ENCODE measurements at places on chromosomes 16 and 17.
A peak's percentile ranks its signal among the peaks of the same experiment; 100 is the strongest.

DNA sequence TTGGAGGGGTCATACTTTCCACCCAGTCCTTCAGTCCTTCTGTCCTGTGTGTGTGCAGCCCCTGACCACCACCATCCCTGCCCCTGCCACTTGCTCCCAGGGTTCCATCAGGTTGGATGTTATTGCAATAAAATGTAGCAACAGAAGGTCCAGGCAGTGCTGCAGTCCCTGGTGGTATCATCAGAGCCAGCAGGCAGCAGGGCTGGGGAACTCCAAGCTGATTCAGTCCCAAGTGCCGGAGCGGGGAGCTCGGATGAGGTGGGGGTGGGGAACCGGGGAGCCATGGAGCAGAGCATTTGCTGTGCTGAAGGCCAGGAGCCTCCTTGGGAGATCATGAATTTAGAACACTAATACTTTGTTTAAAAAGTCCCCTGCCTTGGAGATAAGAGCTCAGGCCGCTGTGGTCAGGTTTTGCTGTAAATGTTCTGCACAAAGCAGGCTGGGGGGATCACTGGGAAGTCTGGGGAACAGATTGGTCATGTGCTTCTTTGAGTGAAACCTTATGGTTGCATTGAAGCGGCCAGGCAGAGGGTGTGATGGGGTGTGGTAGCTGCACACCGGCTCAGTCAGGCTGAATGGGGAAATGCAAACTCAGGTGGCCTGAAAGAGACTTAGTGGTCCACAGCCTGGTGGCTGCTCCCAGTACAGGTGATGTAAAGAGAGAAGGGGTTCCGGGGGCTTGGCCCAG, 225.9 kb downstream of the SEC14L1 start:
- DNase-seq: no peak

GRCh38 chr17:11170881-11171280, 70.1 kb upstream of the SHISA6 start:
- DNase-seq: no peak

DNA sequence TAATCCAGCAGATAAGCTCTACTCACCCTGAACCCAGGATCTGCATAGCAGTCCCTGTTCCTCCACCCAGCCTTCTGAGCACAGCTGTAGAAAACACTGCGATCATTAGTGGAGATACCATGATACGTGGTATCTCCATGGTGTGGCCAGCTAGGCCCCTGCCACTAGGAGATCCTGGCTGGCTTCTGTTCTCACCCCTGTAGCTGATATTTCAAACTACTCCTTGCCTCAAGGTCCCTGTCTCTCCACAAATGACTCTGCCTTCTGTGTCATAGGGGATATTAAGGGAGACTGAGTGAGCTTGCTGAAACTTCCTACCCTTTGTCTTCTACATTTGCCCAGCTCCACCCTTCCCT, 44.3 kb downstream of the ERN1 start:
- DNase-seq: no peak

DNA sequence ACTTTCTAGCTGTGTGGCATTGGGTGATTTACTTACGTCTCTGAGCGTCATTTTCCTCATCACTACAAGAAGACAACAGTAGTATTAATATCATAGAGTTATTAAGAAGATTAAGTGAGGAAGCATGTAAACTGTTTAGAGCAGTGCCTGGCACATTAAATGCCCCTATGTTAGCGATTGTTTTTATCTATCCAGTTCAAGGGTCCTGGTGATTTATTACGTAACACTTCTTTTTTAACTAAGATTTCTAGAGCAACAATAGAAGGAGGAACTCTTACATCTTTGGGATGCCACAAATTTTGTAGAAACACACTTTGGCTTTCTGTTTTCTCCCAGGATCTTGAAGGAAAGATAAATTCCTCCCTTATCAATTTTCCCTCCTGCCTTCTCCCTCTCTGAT, 3.3 kb upstream of the GAS7 start:
- DNase-seq: no peak

DNA sequence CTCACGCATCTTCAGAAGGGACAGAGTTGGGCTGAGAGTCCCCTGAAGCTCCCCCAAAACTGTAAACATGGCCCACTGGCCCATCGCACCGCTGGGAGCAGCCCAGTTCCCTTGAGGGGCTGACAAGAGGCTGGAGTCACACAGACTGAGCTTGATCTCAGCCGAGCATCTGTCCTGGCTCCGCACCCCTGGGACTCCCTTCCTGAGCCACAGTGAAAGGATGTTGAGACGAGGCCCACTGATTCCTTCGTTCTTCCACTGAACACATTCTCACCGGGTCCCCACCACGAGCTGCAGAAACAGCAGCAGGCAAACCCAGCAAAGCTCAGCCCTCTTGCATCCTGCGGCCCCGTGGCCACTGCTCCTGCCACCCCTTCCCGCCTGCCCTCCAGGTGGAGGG, 145.9 kb upstream of the CIBAR2 start:
- no peak for DNase-seq

- no peak for DNase-seq
These were observed 7.9 kb upstream of the MT2A start for GRCh38 chr16:56600398-56600999.

DNA sequence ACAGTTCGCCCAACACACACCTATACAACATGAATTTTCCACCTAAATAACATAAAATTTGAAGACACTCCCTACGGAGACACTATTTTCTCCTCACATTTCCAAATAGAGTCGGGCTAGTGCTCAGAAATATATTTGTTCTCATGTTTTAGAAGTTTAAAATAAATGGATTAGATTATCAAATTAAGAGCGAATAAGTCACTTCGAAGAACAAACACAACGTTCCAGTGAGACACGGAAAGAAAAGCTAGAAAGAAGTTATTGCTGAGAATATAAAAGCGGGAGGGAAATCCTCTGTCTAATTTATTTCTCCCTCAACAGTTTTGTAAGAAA, 2.0 kb upstream of the HS3ST3B1 start:
- no peak for DNase-seq

GRCh38 chr16:89670496-89671431, 13.1 kb downstream of the SPATA33 start:
- no peak for DNase-seq

GRCh38 chr16:89373355-89374110, 116.8 kb downstream of the ANKRD11 start:
- DNase-seq: no peak

- no peak for DNase-seq
These were observed 34.9 kb upstream of the C16orf78 start for GRCh38 chr16:49338611-49339265.

GRCh38 chr16:57734925-57735754, 430 bp upstream of the KATNB1 start:
- DNase-seq: peak; percentile 96

DNA sequence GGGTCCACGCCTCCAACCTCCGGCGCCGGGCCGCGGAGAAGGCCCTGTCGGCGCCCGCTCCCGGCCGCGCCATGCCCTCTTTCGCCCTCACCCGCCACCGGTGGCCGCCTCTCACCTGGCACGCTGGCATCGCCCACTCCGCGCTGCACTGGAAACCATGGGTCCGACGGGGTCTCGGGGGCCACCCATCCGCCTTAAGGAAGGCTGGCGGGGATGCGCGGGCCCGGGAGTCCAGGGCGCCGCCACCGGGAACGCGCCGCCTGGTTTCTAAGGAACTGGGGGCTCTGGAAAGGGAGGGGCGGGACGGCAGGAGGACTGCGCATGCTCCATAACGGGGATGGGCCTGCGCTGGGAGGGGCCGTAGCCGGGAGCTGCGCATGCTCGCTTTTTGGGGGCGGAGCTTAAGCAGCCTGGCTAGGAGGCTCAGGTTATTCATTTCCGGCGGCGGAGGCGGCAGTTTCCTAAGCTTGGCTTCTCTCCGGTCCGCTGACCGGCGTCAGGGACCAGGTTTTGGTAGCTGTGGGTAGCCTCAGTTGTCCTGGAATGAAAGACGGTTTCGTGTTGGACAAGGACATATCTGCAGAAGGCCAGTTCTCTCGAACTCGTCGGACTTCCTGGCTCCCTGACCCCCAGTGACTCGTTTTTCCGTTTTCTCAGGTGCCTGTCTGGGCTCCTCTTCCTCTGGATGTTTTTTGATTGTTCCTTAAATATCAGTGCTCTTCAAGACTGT, at the start of gene GFOD2:
Gene GFOD2, minus strand, starts transcription at position 269 of the 730 bp plus-strand sequence. CDS start 33,601 bp downstream, outside the sequence.
- DNase-seq: peak; percentile 78

GRCh38 chr16:85473909-85474620, 139.1 kb upstream of the GSE1 start:
- no peak for DNase-seq

GRCh38 chr17:28737770-28738679, 5.8 kb upstream of the TRAF4 start:
- DNase-seq: no peak

- no peak for DNase-seq
These were observed 393 bp downstream of the ANKRD11 start for GRCh38 chr16:89489898-89490438.

- no peak for DNase-seq
These were observed 680 bp downstream of the SKA2 start for GRCh38 chr17:59154292-59154720.

GRCh38 chr16:90020838-90021382, 1.7 kb upstream of the DBNDD1 start:
- DNase-seq: no peak

GRCh38 chr16:1771864-1772361, 570 bp upstream of the NME3 start:
- no peak for DNase-seq

GRCh38 chr17:67638871-67639270, 78.9 kb upstream of the NOL11 start:
- DNase-seq: no peak

DNA sequence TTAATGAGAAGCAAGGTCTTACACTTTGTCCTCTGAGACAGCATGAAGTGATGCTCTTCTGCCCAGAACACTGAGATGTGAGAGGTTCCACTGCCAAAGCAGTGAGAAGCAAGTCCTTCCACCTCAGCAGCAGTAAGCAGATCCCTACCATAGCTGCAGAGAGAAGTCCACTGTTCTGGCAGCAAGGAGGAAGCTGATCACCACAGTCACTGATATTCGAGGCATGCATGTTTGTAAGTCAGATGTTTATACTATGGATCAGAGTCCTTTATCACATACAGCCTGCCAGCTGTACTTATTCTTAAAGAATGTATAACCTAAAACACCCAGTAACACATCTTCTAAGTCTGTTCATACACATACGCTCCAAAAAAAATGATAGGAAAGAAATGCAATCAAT, 18.2 kb upstream of the METTL2A start:
- DNase-seq: no peak

DNA sequence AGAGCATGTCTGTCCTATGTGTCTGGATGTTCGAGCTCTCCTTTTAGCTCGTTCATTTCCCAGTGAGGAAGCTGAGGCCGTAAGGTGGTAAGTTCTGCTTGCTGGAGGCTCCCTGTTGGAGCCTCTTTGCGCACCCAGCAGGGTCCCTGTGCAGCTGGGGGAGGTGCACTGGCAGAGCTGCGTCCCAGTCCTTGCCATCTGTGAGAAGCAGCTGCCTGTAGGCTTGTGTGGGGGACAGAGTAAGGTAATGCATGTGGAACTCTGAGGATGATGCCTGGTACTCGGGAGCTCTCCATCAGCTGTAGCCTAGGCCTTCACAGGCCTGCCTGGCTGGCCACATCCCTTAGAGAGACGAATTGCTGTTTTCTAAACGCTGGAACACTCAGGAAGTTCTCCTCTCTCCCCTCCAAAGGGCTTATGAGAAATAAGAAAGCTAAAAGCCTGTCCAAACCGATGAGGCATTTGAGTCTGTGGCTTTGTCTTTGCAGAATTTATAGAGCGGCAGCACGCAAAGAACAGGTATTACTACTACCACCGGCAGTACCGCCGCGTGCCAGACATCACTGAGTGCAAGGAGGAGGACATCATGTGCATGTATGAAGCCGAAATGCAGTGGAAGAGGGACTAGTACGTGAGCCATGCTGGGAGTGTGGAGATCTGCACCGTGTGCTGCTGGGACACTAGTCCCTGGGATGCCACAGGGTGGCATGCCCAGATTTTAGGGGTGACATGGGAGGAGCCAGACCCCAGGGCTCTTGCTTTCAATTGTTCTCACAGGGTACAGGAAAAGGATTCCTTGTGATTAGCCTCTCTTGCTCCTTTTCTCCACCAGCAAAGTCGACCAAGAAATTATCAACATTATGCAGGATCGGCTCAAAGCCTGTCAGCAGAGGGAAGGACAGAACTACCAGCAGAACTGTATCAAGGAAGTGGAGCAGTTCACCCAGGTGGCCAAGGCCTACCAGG, 1.6 kb downstream of the NDUFB10 start:
- DNase-seq: peak; percentile 62

- DNase-seq: no peak
These were observed 78.1 kb upstream of the GNAO1 start for GRCh38 chr16:56113223-56113622.

DNA sequence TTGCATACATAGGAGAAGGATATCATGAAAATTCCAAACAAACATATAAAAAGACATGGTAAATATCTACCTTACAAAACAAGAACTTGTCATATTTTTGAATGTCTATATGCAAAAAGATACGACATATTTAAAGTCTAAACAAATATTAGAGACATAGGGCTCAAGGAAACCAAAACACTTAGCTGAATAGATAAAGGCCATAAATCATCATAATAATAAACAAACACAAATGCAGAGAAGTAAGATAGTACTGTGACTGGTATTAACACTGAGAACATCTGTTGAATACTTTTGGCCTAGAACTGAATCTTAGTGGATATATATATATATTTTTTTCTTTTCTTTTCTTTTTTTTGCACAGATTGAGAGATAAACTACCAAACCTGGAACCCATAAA, 435.8 kb downstream of the KCNJ18 start:
- DNase-seq: no peak

DNA sequence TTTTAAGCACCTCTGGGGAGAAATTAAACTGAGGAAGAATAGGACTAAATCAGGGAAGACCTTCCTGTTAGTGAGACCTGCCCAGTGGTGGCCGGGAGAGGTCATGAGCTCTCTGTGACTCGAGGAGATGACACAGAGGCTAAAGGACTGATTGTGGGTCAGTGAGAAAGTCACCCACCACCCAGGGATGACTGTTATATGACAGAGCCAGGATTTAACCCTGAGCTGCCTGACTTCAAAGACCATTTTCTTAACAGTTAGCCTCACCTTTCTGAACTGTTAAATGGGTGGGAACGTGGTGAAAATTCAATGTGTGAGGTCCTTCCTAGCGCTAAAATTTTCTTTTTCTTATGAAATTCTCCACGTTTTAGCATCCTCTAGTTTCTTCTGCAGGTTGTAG, 72.5 kb downstream of the WSB1 start:
- DNase-seq: no peak

GRCh38 chr17:41772586-41773189, 13.8 kb downstream of the JUP start:
- DNase-seq: no peak

GRCh38 chr17:8963647-8964258, 1.8 kb downstream of the PIK3R5 start:
- no peak for DNase-seq
